ENCODE measurements at places on chromosomes 7 and 10.

GRCh38 chr7:2520761-2521290, 1.3 kb downstream of the LFNG start:
- no peak for DNase-seq

DNA sequence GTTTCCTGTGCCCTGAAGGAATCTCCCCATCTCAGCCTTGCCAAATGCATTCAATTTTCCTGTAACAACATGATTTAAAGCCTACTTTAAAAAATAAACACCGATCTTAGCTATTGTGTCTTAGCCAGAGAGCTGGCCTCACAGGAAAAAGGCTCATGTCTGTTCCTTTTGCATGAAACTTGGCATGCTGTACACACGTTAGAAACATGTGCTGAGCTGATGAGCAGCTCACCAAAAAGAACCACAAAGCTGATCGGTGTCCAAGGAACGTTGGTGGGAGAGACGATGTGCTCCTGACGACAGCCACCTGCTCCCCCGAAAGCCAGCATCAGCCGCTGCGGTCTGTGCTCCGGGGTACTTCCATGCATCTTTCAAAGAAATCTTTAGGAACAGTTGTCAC, 135.9 kb downstream of the ADARB2 start:
- no peak for DNase-seq

GRCh38 chr10:16832351-16833080, 15.3 kb upstream of the RSU1 start:
- no peak for DNase-seq

GRCh38 chr10:104005172-104005863, 38.4 kb downstream of the SLK start:
- no peak for DNase-seq

Measured in GM13976 (cell line).